Body of pancreas (tissue), 4 donors: ENCODE measurements at places on chromosomes 6 and 20.

GRCh38 chr20:11881449-11881848 is 36.2 kb upstream of the BTBD3 start:
- no peak for DNase-seq

DNA sequence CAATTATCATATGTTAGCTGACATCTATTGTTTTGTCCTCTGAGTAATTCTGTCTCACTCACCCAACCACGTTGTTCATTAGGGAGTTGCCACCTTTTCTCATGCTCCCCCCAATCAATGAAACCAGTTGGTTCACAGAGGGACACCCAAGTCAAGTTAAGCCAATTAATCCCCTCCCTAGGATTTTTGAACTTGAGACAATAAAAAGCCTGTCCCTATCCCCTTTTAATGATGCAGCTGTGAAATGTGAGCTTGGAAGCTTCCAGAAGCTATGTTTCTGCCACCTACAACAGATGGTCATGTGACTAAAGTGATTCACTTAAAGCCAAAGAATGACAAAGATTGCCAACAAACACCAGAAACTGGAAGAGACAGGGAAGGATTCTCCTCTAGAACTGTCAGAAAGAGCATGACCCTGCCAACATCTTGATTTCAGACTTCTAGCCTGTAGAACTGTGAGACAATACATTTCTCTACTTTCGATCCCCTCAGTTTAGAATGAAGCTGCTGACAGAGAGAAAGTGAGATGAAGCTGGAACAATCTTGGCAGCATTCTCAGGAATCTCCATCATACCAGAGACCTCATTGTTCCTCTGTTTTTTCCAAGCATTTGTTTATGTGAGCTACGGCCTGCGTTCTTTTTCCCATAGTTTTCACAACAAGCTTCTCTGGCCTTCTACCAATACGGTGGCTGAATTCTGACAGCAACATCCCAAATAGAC is 57.8 kb upstream of the TPD52L1 start:
- DNase-seq = no peak

GRCh38 chr20:62122654-62123449 is 577 bp downstream of the LSM14B start:
- peak; percentile 56 for DNase-seq

- peak; percentile 16 for DNase-seq
Measured at GRCh38 chr6:104940893-104941728, 15.8 kb upstream of the LIN28B start.

DNA sequence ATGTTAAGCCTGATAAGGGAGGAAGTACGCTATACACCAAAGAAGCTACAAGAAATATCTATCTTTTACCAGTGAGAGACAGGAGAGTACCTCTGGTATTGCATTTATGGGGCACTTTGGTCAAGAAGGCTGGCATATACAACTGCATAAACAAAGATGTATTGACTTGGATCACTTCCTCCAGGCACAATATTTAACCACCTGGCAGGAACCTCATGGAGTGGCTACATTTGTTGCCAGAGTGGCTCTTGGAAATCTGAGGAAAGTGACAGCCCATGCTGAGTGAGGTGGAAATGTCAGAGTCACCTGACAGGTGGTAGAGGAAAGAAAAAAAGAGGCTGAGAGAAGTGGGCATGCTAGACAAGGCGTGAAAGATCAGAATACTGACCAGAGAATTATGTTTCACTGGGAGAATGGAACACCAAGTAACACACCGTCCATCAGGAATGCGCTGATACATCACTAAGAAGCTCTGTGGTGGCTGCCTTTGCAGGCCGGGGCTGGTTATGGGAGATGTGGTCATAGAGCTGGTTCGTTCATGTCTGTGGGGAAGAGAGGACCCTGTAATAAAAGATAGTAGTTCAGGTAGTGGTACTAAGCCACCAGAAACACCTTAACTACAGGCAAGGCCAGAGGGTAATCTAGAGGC is 61.4 kb upstream of the UFL1 start:
- no peak for DNase-seq

DNA sequence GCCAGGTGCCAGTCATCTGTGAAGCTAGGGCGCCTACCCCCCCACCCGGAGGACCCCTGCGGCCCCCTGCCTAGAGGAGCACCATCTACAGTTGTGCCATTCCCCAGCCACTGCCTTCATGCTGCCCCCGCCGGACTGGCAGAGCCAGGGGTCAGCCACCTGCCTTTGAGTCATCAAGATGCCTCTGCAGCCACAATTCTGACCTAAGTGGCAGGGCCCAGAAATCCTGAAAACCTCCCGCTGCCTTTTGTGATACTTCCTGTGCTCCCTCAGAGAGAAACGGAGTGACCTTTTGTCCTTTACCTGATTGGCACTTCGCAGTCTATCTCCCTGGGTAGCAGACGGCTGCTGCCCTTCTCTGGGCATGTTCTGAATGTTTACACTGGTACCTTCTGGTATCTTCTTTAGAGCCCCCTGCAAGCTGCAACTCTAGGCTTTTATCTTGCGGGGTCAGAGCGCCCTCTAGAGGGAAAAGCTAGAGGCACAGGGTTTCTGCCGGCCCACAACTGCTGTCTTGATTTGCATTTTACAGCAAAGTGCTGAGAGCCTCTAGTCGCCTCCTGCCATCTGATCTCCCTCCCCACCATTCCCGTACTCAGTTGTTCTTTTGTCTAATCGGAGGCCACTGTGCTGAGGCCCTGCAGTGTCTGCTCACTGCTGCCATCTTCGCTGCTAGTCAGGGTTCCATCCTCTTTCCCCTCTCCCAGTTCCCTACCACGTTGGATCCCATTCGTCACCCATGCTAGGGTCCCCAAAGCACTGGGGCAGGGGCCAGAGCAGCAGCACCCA is 26.9 kb downstream of the SPATA2 start:
- DNase-seq = peak; percentile 55

DNA sequence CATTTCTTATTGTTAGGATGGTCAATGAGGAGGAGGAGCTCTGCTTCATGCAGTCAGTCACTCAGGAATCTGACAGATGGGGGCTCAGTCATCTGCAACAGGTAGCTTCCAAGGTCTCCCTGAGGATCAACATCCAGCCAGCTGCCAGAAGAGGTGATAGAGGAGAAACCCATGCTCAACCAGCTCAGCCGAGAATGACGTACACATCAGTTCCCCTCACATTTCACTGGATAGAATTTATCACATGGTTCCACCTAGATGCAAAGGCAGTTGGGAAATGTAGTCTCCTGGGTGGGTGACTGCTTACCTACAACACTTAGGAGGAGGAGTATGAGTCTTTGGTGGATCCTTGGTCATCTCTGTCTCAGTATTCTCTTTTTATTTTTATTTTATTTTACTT is 144.5 kb downstream of the CEBPB start:
- no peak for DNase-seq

GRCh38 chr6:77292564-77293546 is 170.4 kb downstream of the HTR1B start:
- DNase-seq = no peak

- no peak for DNase-seq
Measured at GRCh38 chr20:237489-237888, 10.4 kb downstream of the DEFB129 start.

- no peak for DNase-seq
Measured at GRCh38 chr6:22466665-22467245, 102.6 kb upstream of the HDGFL1 start.

DNA sequence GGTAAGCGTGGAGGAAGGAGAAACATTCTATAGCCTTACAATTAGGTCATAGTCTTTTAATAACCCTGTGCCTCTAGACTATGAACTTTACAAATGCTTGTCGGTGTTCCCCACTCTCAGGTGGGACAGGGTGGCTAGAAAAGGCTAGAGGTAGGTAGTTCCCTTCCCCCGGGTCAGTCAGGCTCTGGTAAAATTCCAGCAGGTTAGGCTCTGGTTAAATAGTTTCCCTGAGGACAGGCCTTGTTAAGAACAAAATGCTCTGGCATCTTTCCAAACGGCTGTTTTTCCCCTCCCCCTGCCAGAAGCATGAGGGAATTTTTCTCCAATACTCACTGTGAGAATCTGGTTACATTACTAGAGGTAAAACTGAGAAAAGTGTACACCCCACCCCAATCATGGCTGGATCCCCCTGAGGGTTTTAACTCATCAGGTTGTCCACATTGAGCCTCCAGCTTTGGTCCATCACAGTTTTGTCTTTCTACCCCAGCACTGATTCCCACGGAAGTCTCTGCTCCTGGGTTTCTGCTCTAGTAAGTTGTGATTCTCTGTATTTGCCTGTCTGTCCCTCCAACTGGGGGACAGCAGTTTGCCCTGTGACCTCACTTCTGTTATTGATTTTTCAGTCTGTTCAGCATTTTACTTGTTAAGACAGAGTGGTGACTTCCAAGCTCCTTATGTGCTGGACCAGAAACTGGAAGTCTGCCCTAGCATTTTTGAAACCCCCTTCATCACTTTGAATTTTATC is 84.7 kb upstream of the ADGRF1 start:
- peak; percentile 63 for DNase-seq

DNA sequence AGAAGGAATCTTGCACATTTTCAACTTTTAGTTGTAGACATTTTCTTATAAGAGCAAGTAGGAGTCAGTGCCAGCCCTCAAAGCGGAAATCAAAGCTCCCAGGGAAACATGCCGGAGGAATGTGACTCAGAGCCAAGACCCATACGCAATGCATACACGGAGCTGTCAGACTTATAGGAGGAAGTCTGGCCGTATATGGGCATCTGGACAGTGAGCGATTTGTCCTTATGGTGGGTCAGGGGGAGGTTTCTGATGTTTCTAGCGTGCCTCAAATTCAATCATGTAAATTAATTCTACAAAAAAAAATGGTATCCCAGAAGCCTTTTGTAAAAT is 3.6 kb upstream of the CCN2 start:
- peak; percentile 75 for DNase-seq

- DNase-seq = no peak
Measured at GRCh38 chr6:44494011-44494501, 106.5 kb downstream of the CDC5L start.

GRCh38 chr20:8227293-8227692 is 95.2 kb downstream of the PLCB1 start:
- peak; percentile 49 for DNase-seq

- peak; percentile 91 for DNase-seq
Measured at GRCh38 chr6:26532699-26533531, 5.3 kb upstream of the HMGN4 start.

DNA sequence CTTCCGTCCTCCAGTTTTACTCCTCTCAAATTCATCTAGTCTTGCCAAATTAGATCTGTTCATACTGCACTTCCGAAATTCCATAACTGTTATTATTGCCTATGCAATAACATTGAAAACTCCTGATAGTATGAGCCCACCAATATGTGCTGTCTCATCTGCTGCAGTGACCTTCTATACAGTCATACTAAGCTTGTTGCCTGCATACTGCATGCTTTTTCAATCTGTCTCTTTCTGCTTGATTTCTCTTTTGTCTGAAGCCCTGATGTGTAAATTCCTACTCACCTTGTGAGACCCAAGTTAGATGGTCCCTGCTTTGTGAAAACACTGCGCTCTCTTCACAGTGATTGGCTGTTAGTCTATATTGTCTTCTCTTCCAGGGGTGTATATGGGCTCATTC is 1.1 kb downstream of the TBP start:
- DNase-seq = no peak

GRCh38 chr20:37390891-37391525 is 45.1 kb downstream of the SRC start:
- DNase-seq = no peak

DNA sequence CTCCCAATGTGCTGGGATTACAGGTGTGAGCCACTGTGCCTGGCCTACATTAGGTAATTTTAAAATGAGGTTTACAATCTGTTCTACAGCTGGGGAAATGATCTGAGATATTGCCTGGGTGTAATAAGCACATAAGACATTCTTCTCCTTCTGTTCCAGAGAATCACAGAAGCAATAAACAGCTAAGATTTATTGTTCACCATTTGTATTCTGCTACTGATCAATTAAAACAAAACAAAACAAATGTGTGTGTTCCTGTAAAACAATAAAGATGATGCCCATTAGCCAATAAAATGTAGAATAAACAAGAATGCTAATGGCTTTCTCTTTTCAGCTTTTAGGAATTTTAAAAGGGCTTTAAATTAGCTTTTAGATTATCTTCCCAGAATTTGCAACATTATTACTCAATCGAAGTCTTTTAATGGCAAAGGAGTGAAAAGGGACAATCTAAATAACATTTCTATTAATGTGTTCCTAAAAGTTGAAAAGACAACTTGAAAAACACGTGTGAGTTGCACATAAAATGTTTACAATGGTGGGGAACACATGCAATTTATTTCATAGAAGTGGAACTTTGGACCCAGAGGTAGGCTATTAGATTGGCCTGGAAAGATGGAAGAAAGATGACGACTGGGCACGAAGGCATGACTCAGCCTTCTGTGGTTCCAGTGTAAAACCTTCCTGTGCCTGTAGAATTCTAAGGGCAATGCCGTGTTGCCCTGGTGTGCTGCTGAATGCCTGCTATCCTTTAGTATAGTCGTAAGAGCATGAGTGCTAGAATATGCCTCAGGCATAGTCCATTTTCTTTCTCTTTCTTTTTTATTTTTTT is 29.0 kb upstream of the DEK start:
- DNase-seq = no peak
